ENCODE measurements at places on chromosomes 1 and 21.

- DNase-seq, result no peak
Measured at GRCh38 chr1:177315761-177316160, 145.0 kb downstream of the BRINP2 start.

- no peak for DNase-seq
Measured at GRCh38 chr1:67144696-67145095, 9.9 kb upstream of the C1orf141 start.

GRCh38 chr1:58045094-58045705 lies 501.3 kb downstream of the OMA1 start:
- no peak for DNase-seq

- DNase-seq, result no peak
Measured at GRCh38 chr1:247415423-247416361, at the start of gene NLRP3. Gene NLRP3, plus strand, starts transcription at chr1:247416173. Its CDS starts 2,628 bp downstream, at chr1:247418801.

- no peak for DNase-seq
Measured at GRCh38 chr1:104855550-104855949, 1105.9 kb downstream of the AMY1C start.

DNA sequence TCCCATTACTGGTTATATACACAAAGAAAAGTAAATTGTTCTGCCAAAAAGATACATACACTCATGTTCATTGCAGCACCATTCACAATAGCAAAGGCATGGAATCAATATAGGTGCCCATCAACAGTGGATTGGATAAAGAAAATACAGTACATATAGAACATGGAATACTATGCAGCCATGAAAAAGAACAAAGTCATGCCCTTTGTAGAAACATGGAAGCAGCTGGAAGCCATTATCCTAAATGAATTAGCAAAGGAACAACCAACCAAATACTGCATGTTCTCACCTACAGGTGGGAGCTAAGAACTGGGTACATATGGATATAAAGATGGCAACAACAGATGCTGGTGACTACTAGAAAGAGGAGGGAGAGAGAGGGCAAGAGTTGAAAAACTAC lies 132.6 kb downstream of the PLD5 start:
- DNase-seq, result no peak

GRCh38 chr1:53578358-53578757 lies 119.2 kb downstream of the DMRTB1 start:
- no peak for DNase-seq

DNA sequence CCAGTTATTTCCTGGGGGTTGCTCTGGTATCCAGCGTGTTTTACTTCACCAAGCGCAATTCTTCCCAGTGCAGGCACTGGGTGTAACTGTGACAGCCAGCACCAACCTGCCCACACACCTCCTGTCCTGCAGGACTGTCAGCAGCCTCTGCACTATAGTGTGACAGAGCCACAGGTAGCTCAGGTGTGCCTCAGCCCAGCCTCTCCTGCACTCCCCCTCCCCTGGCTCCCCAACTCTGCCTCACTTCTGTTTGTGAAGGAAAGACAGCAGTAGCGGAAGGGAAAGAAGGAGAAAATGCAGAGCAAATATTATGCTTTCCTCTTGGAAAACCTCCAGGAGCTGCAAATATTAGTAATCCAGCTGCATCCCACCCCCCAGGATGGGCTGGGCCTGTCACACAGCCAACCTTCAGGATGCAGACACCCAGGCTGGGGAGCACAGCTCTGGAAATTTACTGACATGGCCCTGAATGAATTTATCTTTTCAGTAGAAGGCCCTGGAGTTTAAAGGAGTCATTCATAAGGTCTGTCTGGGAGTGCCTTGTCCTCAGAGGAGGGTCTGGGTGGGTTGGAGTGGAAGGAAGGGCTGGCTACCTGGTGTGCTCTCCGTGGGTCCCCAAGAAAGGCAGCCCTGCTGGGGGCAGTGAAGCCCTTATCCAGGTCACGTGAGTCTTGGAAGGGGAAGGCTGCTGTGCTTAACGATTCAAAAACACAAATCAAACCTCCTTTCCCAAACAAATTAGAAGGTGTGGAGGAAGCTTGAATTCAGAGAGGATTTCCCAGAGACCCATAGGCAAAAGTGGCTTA lies 20.9 kb downstream of the CAPN2 start:
- DNase-seq, result no peak

GRCh38 chr1:55580845-55581332 lies 365.7 kb upstream of the USP24 start:
- DNase-seq, result no peak

DNA sequence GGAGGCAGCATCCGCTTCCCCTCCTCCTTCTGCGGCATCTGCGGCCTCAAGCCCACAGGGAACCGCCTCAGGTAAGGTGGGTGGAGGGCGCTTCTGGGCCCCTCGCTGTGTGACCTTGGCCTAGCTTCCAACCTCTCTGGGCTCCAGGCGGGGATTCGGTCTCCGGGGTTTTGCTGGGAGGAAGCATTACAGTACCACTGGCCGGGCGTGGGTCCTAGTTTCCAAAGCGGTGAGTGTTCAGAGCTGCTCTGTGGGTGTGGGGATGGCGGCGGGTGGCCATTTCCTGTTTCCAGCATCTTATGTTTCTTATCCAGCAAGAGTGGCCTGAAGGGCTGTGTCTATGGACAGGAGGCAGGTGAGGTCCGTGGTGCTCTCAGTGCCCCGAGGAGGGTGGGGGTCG lies 11.6 kb downstream of the FAAH start:
- DNase-seq, result no peak

- DNase-seq, result no peak
Measured at GRCh38 chr1:148373192-148373925, 109.7 kb downstream of the PPIAL4G start.
